ENCODE measurements at places on chromosomes 6 and 20.

GRCh38 chr20:10939331-10939941, 265.6 kb upstream of the JAG1 start:
- no peak for DNase-seq

DNA sequence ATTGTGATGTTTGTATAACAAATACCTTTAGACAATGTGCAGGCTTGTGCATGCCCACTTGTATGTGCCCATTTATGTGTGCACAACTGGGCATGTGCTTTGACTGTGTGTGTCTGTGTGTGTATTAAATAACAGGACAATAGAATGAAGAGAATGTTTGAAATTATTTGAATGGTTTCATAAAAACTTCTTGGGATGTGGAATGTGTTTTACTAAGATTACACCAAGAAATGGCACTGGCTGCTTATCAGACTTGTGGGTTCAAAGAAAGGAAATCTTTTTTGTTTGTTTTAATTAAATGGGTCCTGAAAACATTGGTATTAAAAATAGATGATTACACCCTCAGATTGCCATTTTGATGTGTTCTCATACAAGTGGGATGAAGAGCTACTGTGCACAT, 191.6 kb upstream of the CCN2 start:
- no peak for DNase-seq

DNA sequence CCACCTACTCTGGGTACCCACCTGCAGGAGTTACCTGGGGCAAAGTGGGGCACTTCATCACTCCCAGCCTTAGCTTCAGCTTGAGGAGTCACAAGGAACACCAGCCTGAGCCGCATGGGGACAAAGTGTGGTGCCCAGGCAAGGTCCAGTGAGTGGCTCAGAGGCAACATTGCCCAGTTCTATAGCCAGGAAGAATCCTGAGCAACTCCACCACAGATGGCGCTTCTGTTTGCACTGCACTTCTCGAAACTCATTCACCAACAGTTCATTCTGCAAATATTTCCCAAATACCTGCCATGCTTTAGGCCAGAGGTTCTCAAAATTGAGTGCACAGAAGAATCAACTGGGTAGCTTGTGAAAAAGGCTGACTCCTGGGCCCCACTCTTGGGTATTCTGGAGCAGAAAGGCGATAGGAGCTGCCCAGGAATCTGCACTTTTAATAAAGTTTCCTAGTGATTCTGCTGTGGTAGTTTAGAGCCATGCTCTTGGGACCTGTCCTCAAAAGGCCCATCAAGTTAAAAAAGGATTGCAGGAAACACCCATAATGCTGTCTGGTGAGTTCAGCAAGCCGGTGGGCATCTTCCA, 83.1 kb downstream of the VEGFA start:
- no peak for DNase-seq

DNA sequence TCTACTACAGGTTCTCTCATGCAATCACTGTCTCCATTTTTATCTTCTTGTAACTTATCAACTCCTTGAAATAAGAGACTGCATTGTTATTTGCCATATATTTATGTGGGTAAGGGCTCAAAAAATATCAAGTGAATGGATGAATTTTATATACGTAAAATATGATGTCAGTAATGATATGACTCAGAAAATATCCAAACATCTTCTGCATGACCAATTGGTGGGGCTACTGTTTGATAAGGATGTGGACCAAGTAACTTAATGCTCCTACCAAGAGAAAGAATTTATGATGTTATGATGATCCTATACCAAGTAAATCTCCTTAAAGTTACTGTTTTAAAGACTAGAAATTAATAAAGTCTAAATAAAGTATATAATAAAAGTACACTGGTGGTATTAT, 103.7 kb downstream of the OGFRL1 start:
- DNase-seq = no peak

- DNase-seq = no peak
These were observed 91.9 kb downstream of the LMBRD1 start for GRCh38 chr6:69704916-69705315.

DNA sequence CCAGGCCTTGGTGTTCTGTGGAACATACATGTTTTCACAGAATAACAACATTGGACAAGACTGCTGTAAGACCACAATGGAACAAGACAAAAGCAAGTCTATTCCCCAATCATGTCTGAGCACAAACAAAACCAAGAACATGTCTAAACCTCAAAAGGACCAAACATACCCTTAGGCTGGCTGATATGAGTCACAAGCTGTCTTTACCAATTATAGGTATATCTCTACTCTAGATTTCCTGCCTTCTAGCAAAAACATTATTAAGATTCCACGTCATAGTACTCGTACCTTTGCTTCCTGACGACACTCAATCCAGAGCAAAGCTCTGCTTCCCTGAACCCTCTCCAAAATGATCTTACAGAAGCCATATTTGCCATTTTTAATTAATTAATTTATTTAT, 15.4 kb upstream of the L3MBTL1 start:
- no peak for DNase-seq

- DNase-seq = no peak
These were observed 60.1 kb upstream of the CD93 start for GRCh38 chr20:23146181-23146580.

DNA sequence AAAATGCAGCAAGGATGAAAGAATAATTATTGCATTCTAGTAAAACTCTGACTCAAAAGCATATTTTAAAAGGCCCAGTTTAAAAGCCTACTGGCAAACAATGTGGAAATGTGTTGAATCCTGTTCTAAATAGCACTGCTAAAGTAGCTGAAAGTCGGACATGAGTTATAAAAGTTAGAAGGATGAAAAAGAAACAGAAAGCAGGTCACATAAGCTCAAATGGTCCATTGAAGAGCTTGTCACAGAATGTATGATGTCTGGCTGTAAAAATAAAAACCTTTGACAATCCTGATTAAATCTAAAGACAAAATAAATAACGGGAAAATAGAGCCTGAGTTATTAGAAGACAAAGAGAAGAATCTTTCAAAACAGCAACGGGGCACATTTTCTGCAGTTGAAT, 218.6 kb upstream of the UFL1 start:
- no peak for DNase-seq

DNA sequence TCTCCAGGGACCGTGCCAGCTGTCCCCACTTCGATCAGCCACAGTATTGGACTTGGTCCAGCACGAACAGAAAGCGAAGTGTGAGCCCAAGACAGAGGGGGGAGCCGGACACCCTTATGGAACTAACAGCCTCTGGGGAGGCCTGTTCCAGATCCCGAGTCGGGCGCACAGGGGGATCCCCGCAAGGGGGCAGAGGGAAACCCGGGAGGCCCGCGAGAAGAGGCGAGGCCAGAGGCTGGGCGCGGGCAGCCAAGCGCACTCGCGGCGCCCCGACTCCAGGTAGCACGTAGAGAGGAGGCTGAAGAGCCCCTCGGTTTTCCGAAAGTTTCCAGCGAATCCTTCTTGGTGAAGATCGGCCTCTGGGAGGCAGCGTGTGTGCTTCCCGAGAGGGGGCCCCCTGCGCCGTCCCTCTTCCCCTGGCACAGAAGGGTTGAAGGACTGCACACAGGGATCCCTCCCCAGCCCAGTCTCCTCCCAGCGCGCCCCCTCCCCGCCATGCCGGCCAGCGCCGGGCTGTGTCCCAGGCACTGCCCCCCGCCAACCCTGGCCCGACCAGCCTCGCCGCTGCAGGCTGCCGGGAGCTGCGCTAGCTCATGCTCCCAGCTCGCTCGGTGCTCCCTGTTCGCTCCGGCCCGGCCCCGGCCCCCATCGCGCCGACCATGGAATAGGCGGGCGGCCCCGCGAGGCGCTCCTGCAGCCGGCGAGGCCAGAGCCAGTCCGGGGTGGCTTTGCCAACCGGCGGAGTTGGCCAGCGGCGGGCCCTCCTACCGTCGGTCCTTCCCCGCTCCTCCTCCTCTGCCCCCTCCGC, 577 bp upstream of the SLC24A3 start:
- DNase-seq = no peak

DNA sequence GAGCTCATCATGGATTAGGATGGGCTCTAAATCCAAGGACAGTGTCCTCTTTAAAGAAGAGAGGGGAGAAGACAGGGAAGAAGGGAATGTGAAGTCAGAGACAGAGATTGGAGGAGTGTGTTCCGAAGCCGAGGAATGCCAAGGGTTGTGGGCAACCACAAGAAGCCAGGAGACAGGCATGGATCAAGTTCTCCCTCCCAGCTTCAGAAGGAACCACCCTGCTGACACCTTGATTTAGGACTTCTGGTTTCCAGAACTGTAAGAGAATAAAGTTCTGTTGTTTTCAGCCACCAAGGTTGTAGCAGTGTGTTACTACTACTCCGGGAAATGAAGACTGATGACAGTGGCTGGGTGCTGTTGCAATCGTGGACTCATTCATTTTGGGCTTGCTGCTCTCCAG, 120.1 kb downstream of the RPS12 start:
- DNase-seq = no peak

DNA sequence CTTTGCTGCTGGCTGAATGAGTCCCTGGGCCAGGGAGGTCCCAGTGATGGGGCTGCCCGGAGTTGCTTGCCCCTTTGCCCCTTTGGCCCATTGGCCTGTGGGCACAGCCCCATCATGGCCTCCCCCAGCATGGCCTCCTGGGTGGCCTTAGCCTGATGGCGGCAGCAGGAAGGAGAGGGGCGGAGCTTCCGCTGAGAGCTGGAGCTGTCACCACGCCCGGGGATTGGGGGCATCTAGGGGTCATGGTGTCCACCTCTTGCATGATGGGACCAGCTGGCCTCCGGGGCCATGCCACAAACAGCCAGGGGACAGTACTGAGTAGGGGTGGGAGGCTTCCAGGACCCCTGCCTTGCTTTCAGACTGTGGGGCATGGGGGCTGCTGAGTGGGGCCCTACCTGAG, 31.5 kb upstream of the GATA5 start:
- no peak for DNase-seq

DNA sequence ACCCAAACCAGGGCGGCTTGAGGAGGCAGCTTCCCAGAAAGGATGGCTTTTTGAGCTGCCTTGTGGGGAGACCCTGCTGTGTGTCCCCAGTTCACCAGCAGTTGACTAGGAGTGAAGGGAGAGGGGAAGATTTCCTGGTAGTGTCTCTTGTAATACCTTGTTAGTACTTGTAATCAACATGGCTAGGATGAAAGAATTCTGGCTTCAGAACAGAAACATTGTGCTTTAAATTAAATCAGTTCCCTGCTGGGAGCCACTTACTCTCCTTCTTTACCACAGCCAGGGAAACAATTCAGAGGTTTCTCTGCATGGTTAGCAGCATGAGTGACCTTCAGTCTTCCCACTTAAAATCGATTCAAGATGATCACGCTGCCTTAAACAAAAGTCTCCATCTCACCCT, 525.4 kb upstream of the ID4 start:
- DNase-seq = peak; percentile 24

DNA sequence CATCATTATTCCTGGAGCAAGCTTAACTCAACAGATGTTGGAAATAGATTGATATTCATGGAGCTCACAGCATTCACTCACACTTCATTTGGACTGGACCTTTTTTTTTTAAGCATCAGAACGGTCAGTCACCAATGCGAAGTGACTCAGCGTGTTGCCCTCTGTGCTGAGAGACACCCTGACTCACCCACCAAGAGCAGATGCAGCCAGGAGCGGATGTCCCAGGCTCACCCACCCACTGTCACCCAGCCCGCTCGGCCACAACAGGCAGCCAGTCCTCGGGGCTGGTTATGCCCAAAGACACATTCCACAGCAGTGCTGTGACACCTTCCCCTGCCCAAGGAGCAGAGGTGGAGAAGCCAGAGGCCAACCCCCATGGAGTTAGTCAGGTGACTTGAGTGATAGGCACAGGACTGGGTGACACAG, 15.7 kb downstream of the RNASET2 start:
- no peak for DNase-seq

DNA sequence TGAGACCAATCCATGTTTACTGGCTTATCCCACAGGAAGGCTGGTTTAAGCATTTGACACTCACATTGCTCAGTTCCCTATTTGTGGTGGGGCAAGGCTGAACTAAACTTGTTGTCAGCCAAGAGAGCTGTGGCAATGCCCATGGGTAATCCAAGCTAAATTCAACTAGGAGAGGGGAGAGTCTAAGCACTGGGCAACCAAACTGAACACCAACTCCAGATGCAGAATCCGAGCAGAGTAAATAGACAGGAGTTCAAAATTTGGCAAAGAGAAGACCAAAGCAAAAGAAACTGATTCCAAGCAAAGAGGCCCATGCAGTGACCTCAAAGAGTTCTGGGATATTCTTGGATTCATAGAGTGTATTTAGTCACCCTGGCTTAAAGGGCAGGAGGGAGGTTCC, 106.5 kb upstream of the NT5E start:
- no peak for DNase-seq

DNA sequence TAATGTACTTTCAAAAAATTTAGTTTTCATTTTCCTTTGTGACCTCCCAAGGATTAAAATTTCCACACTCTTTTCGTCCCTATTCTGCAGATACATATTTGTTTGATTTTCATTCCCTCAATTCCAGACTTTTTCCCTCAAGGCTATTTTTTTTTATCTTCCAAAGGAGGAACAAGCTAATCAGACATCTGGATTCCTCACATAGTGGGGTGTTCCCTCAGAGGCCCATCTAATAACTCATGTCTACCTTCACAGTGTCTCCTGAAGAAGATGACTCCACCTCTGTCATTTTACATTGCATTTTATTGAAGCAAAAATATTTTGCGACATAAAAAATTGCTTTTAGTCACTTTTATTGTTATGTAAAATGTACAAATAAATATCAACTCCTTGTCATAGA, 122.2 kb downstream of the RFPL4B start:
- DNase-seq = no peak

DNA sequence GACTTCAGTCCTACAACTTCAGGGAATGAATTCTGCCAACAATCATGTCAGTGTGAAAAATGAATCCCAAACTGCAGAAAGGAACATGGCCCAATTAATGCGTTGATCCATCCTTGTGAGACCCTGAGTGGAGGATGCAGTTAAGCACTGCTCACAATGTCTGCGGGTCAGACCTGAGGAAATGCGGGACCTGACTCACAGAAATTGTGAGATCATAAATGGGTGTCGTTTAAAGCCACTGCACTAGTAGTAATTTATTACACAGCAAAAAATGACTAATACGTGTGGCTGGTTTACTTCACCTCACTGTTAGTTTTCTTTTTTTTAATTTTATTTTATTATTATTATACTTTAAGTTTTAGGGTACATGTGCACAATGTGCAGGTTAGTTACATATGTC, 505.0 kb downstream of the PRKN start:
- DNase-seq = no peak

DNA sequence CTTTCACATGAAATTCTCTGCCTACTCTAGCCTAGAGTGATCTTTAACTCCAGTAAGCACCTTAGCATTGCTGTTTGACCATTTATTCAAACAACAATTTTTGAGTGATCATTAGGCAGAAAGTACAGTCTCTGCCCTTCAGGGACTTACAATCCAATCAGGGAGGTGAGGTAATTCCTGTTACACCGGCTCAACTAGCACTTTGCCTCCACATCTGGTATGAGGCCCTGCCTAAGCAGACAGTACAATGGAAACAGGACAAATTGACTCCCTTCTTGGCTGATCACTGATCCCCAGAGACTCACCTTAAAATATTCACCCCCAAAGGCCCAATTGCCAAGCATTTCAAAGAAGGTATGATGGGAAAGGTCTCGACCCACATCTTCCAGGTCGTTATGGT, 1.4 kb downstream of the AARS2 start:
- no peak for DNase-seq

DNA sequence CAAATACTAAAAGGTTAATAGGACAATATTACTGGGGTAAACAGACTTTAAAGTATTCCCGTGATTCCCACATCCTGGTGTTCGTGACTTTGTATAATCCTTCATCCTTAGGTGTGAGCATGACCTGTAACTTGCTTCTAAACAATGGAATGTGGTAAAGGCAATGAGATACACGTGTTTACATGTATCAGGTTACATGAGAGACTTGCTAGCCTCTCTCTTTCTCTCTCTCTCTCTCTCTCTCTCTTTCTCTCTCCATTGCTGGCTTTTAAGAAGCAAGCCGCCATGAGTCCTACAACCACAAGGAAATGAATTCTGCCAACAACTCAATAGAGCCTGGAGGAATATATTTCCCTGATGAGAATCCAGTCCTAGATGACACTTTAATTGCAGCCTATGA, 83.9 kb upstream of the LGSN start:
- no peak for DNase-seq

Data from NCI-H2107 (cell line).